Activated T-cell treated with anti-CD3 and anti-CD28 coated beads for 1 hour (primary cell): ENCODE measurements at places on chromosomes 12 and 14.

GRCh38 chr14:105087308-105087962, 22.2 kb upstream of the GPR132 start:
- DNase-seq = no peak

DNA sequence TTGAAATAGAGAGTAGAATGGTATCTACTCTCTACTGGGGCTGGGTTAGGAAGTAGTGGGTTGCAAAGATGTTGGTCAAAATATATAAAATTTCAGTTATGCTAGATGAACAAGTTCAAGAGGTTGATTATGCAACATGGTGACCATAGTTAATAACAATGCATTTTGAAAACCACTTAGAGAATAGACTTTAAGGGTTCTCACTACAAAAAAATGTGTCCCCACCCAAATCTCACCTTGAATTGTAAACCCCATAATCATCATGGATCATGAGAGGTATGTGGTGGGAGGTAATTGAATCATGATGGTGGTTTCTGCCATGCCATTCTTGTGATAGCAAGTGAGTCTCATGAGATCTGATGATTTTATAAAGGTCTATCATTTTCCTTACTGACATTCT, 94.0 kb downstream of the C12orf50 start:
- no peak for DNase-seq

DNA sequence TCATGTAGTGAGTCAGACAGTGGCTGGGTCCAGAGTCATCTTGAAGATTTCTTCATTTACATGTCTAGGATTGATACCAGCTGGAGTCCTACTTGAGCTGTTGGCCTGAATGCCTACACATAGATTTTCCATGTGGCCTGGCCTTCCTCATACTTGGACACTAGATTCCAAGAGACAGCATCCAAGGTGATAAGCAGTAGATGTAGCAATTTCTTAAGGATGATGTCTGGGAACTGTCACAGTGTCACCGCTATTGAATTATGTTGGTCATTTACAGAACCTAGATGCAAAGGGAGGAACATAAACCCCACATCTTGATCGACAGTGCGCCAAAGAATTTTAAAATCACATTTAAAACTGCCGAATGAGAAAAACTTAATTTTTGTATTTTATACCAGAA, 412.3 kb downstream of the TRHDE start:
- no peak for DNase-seq

GRCh38 chr12:2111826-2112225, 59.0 kb downstream of the CACNA1C start:
- no peak for DNase-seq

DNA sequence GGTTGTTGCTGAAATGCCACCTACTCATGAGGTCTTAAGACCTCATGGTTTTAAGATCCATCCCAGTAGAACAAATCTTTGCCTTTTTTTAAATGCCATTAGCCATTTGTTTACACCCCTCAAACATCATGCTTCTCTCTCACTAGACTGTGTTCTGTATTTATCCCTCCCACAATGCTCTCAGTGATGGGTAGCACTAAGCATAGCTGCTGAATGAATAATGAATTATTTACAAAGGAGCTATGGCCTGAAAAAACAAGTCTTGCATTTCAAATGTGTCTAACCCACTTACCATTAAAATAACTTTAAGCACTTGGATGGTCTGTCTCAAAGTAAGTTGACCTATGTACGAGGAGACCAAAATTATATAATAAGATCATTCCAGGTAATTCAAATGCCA, 334.5 kb downstream of the PAWR start:
- DNase-seq = no peak

DNA sequence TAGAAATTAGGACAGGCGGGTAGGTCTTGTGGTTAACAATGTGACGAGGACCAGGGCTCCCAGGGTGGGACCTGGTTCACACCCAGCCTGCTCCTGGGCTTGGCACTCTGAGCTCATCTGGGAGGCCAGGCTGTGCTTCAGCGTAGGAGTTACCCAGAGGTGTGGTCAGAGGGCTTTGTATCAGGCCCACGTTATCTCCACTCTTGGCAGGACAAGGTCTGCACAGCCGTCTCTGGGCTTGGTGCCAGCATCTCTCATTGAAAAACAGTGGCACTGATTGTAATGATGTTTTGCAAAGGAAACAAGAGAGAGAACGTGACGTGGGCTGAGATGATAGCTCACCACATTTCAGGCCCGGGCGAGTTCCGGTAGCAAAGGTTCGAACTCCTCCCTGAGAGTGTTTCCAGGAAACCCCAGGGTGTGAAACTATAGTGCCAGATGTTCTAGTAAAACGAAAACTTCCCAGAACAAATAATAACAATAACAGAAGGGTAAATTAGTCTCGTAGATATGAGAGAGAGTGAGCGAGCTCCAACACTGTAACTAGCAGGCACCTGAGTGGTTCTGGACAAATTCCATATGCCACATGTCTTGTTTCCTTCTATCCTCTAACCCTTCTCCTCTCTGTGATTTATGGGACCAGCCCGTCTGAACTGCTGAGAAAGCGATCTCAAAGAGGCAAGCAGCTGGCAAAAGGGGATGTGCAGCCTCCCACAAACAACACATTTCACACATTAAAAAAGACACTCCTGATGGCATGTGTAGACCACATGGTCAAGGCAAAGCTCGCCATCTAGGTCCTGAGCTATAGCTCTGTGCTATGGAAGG, 227.3 kb downstream of the KTN1 start:
- DNase-seq = peak; percentile 56

- no peak for DNase-seq
Observed at GRCh38 chr12:69274861-69275260, 35.5 kb downstream of the CPSF6 start.

- no peak for DNase-seq
Observed at GRCh38 chr12:108603743-108604142, 5.9 kb upstream of the TMEM119 start.
